COR-L47 (cell line): ENCODE measurements at places on chromosomes 16 and 17.

DNA sequence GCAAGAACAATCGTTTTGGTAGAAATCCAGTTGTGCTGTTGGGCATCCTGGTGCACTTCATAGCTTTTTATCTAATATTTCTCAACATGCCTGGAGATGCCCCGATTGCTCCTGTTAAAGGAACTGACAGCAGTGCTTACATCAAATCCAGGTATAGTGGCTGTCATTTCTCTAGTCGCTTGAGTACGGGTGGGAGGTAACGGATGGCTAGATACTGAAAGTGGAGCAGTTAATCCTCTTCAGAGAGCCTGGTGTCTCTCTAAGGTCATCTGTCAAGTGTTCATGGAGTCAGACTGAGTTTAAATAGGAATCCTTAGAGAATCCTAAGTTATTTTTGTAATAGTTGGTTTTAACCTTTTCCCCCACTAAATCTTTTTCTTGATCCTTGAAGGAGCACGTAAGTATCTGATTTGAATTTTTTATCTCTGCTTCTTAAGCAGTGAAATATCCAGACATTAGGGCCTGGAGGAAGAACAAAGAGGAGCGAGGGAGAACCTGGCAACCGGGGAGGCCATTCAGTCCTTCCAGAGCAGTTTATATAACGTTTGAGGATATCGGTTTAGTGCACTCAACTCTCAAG is 37.2 kb downstream of the MFSD11 start:
- no peak for DNase-seq

DNA sequence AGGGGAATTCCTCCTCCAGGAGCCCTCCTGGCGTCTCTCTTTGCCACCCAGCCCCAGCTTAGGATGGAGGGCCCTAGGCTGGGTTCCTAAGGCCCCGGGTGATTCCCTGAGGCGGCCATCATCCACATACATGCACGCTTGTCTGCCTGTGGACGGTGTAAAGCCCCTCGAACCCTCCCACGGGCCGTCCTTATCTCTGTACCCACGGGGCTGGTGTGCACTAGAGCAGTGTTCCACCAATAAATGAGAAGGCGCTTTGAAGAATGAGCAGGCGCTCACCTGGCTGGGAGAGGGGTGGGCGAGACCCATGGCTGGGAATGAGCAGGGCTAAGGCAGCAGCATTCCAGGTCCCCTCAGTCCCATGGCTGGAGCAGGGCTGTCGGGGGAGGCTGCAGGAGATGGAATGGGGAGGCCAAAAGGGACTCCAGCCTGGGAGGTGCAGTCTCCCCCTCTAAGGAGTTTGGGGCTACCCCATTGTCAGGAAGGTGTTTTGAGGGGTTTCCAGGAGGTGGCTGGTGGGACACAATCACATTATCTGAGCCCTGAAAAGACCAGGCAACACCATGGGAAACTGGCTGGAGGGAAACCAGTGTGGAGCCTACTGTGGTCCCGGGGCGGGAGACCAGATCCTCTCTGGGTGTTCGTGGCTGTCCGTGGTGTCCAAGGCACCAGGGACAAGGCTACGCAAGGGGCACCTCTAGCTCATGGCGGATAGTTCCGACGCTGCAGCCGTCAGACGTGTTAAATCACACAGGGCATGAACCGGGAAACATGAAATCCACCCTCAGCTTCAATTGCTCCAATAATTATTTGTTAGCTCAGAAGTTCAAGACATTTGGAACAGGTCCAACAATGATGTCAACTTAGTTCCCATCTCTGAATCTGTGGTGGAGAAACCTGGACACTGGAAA is 87.5 kb upstream of the DNAH17 start:
- DNase-seq = peak; percentile 21

GRCh38 chr16:80848862-80849261 is 44.5 kb upstream of the CDYL2 start:
- no peak for DNase-seq

GRCh38 chr17:49574323-49574781 is 1.3 kb upstream of the NXPH3 start:
- no peak for DNase-seq

DNA sequence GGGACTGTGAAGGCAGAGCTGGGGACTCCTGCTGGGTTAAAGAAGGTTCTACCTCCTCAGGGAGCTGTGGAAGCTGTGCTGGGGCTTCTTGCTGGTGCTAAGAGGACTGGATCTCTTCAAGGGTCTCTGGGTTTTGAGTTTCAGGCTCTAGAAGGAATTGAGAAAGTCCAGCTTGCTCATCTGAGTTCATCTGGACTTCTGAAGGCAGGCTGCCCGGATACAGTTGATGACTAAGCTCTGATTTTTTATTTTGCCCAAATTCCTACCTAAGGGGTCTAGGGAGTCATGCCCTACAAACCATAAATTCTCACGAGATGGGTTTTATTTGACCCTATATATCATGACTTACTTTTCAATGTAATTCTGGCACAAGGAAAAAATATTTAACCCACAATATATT is 46.8 kb upstream of the TMEM97 start:
- DNase-seq = no peak

- no peak for DNase-seq
Observed at GRCh38 chr17:50805486-50805885, 29.9 kb upstream of the WFIKKN2 start.

GRCh38 chr16:67720236-67720635 is 1.1 kb upstream of the GFOD2 start:
- no peak for DNase-seq

DNA sequence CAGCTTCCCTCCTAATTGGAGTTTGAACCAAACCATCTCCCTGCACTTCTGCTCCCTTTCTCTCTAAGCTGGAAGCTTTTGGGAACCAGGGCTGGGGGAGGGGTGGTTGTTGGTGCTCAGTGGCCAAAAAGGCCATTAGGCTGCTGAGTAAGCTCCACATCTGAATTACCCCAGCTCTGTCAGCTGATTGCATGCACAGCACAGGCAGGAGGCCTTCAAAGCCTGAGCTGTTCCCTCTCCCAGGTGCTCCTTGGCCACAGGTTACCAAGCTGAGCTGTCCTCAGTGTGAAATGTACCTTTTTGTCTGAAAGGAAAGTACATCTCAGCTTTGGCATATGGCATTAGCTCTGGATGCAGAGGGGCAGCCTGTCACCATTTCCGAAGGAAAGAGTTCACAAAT is 6.2 kb upstream of the TBKBP1 start:
- DNase-seq = no peak

GRCh38 chr17:70006159-70006558 is 68.9 kb upstream of the KCNJ16 start:
- DNase-seq = no peak

- DNase-seq = no peak
Observed at GRCh38 chr16:65176603-65177002, 54.7 kb upstream of the CDH11 start.

- DNase-seq = no peak
Observed at GRCh38 chr16:87792205-87792565, 26.4 kb upstream of the KLHDC4 start.

GRCh38 chr16:65959983-65960382 is 406.5 kb upstream of the CDH5 start:
- no peak for DNase-seq

GRCh38 chr16:86667035-86667434 is 88.7 kb downstream of the FOXL1 start:
- no peak for DNase-seq

DNA sequence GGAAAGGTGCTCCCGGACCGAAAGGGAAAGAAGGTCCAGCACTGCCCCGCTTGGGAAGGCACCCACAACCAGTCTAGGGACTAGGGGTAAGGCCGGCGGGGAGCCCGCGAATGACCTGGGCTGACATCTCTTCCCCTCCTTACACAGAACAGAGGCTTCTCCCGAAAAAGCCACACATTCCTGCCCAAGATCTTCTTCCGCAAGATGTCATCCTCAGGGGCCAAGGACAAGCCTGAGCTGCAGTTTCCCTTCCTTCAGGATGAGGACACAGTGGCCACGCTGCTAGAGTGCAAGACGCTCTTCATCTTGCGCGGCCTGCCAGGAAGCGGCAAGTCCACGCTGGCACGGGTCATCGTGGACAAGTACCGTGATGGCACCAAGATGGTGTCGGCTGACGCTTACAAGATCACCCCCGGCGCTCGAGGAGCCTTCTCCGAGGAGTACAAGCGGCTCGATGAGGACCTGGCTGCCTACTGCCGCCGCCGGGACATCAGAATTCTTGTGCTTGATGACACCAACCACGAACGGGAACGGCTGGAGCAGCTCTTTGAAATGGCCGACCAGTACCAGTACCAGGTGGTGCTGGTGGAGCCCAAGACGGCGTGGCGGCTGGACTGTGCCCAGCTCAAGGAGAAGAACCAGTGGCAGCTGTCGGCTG is 1.5 kb downstream of the CNP start:
- DNase-seq = no peak

DNA sequence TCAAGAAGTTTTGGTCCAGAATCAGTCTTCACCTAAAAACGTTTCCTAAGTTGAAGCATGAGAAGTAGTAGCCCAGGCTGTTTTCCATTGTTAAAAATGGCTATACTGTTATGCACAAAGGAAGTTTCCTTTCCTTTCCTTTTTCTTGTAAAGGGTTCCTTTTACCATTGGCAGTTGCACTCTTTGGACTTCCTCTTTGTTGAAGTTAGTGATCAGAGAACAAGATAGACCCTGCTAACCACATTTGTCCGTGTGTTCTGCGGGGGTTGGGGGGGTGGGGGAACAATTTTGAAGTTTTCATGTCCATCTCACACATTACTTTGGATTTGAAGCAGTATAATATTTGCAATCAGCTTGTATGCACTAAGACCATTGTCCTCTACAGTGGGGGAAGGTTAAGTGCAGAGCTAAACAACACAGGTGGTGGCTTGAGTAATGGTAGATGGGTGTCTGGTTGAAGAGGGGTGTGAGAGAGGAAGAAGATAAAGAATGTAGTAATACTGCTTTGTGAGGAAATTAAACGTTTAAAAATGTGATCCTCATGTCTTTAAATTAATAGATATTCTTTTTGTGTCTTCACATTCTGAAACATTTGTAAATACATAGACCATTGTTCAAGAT is 1.4 kb downstream of the LPCAT2 start:
- DNase-seq = no peak

GRCh38 chr16:67555795-67556212 is 6.5 kb upstream of the CTCF start:
- no peak for DNase-seq

DNA sequence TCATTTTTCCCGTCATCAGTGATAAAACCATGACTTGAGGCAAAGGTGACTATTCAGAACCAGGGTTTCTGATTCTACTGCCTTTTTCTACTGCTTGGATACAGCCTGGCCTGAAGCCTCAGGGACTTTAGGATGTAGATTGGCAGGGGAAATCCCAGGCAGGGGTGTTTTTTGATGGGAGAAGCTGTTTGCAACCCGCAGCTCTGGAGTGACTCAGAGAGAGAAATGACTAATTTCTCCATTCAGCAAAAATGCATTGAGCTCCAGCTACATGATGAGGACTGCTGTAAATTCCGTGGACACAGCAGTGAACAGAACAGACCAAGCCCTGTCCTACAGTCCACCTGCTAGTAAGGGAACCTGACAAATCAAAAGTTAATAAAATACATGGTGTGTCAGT is 560.6 kb downstream of the CDH13 start:
- DNase-seq = no peak

DNA sequence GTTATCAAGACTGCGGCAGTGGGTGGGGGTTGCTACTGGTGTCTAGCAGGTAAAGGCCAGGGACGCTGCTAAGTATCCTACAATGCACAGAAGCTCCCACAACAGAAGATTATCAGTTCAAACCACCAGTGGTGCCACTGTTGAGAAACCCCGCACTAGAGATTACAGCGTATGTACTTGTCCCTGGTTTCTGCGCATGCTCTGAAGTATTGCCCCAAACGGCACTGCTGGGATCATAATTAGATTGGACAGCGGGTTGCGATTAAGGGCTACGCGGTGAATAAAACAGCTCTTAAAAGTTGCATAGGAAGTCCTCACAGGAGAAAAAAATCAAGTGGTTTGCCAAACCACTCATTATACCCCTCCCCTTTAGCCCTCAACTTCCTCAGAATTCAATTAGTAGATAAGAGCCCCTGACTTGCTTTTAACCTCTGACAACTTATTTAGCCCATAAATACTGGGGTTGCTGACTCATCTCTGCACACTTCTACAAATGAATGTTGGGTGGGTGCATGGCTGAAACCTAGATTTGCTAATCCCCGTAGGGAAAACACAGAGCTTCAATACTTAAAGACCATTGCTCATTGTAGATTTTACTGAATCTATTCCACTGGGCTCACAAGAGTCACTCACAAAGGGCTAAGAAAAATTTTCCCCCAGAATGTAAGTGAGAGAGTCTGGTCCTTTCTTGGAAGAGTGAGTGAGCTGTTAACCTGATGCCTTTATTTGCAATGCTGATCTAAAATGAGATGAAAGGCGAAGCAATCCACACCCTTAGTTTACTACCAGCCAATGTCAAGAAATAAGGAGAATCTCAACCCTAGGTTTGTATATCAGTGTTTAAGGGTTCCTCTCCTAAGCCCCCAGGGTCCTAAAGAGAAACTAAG is 91.8 kb downstream of the RGS9 start:
- no peak for DNase-seq

DNA sequence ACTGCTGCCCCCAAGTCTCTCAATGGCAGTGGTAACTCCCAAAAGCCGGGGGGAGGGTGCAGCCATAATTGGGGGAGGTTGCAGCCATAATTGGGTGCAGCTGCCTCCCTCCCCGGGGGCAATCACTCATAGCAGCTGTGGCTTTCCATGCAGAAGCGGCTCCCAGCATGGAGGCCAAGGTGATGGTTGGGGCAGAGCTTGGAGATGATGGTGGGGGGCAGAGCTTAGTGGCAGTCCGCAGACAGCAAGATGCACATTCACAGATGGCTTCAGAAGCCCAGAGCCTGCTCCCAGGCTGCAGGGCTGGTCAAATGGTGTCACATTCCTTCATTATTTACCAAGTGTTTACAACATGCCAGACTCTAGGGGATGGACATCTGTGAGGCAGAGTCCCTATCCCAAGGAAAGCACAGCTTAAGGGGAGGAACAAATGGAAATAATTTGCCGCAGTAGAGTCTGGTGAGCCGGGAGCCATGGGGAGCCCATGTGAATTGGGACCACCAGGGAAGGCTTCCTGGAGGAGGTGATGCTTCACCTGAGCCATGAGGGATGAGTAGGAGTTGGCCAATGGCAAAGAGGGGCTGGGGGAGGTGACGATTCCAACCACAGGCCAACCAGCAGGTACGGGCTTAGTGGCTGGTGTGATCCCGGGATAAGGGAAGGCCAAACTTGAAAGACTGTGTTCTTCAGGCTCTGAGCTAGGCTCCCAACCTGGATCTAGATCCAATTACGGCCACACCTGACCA is 8.1 kb downstream of the DOC2B start:
- DNase-seq = no peak

- no peak for DNase-seq
Observed at GRCh38 chr17:21474815-21475214, 98.7 kb downstream of the KCNJ12 start.

DNA sequence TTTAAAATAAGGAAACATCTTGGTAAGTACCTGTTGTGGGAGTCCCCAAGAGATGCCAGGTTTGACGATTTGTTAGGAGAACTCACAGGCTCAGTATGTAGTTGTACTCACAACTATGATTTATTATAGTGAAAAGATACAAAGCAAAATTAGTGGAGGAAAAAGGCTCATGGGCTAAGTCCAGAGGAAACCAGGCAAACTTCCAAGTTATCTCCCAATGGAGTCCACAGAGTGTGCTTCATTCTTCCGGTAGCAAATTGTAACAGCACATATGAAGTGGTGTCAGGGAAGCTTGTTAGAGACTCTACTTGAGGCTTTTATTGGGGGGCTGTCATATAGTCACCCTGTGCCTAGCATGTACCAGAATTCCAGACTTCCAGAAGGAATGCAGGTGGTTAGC is 2.3 kb downstream of the DDX19A start:
- no peak for DNase-seq

- DNase-seq = no peak
Observed at GRCh38 chr16:89924925-89925307, 1.8 kb downstream of the TUBB3 start.

GRCh38 chr17:13027246-13027645 is 9.4 kb upstream of the ELAC2 start:
- no peak for DNase-seq
